ENCODE measurements at places on chromosomes 6 and 20. TPM values are rescaled to one million over a fixed set of nuclear protein-coding genes. Genes with fewer than 3 reads are reported as not detected.

DNA sequence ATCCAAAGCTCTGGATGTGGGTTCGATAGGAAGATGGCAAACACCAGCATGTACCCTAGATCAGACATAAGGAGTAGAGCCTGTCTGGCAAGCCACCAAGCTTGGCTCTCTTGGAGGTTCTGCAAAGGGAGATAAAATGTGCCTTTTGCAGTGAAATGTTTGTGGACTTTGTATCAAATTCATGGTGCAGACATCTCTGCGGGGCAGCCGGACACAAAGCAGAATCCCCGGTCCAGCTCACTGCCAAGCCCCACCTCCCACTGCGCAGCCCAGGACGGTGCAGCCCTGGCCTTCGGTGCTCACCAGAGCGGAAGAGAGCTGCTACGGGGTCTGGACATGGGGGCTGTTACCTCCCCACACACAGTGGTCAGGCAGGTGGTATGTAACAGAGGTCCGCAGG, 333.6 kb upstream of the JARID2 start:
- no peak for DNase-seq

DNA sequence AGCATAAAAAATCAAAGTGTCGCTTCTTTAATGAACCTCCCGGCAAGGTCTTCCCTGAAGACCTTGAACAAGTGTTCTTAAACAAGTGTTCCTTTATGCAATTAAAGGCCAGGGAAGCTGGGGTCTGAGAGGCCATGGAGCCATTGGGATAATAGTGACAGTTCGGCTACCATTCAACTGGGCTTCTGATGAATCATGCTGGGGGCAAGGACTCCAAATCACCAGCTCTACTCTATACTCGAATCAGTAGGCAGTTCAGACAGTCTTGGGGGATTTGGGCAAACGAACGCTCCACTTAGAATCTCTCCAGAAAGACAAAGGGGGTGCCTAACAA, 34.7 kb upstream of the EZR start:
- no peak for DNase-seq

- DNase-seq, result no peak
These were observed 31.1 kb upstream of the CCR6 start for GRCh38 chr6:167091805-167092107.

DNA sequence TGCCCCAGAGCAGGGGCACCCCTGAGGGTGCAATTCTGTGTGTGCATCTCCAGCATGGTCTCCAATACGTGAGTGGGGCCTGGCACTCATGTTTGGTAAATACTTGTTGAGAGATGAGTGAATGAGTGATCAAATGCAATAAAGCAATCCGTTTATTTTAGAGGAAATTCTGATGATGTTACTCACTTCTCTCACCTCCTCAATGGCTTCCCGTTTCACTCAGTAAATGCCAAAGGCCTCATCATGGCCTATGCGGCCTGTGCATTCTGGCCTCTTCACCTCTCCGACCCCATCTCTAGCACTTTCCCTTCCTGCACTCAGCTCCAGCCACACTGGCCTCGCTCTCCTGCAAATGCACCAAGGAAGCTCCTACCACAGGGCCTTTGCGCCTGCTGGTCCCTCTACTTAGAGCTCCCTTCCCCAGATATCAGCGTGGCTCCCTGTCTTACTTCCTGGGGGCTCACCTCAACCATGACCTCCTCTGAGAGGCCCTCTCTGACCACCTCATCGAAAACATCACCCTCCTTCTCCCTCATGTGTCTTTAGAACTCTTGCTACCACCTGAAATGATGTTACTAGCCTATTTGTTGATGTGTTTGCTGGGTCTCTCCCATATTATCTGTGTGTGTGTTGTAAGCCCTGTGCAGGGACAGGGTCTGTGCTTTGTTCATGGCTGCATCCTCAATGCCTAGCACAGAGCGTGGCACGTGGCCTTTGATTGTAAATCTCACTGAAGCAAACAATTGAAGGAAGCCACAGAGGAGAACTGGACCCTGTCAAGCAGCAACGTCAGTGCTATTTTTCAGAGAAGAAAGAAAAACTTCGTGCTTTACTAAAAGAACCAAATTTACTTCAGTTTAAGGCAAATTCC, 42.6 kb downstream of the RAB44 start:
- DNase-seq, result no peak

GRCh38 chr20:51230727-51231126, 207.8 kb upstream of the KCNG1 start:
- DNase-seq, result no peak

The TGM2 gene
- 98.9 TPM for total RNA-seq

Measured in astrocyte (in vitro differentiated cells and primary cell).